ENCODE measurements at places on chromosomes 6 and 20.

DNA sequence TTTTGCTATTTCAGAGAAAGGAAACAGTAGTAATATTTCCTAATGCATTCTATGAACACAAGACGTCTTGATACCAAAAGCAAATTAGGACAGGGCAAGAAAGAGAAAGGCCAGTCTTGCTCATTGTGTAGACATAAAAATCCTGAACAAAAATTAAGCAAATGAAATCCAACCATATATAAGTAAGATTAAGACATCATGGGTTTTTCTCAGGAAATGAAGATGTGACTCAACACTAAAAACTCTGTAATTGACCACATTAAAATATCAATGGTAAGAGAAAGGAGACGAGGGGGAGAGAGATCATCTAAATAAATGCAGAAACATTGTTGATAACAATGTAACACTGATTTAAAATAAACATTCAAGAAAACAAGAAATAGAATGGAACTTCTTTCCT is 205.4 kb downstream of the SOD2 start:
- DNase-seq = no peak

DNA sequence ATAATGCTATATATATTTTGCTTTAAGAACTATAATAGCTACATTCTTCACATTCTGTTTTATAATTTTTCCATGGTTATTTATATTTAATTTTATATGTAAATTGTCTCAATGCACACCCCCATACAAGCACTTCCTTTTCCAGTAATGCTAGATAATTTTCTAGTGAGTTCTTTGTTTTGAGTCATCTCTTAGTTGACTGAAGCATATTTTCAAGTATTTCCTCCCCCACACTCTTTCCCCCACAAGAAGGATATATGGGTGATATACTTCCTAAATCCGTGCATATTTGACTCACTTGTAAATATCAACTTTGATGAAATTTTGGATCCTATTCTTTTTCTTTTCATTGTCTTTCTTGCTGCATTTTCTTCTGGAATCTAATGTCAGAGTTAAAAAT is 82.1 kb upstream of the SRSF6 start:
- no peak for DNase-seq

- no peak for DNase-seq
Measured at GRCh38 chr6:41215777-41216176, 12.4 kb upstream of the TREML4 start.

GRCh38 chr20:17953935-17954334 is 14.7 kb downstream of the SNX5 start:
- no peak for DNase-seq

DNA sequence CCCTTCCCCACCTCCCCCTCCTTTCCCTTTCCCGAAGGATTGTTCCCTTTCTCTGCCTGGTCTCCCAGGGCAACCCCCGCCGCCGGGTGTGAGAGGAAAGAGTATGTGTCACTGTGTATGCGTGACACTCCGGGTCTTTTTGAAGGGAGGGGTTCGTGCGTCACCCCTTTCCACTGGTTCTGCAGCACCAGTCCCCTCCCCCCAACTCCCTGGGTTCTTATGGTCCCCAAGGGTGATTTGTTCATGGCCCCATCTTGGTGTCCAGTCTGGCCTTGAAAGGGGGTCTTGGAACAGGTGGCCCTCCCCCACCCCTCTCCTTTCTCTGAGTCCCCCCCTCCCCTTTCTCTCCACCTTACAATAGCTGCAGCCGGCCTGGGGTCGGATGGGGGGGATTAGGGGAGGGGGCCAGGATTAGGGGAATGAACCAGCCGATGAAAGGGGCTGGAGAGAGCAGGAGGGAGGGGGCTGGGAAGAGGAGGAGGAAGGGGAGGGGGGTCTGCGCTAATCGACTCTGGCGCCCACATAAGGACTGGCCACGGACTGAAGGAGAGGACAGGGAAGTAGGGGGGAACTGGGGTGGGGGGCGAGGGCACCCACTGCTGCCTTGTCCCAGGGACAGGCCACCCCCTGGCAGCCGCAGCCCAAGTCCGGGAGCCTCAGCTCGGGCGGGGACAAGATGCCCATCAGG is 1.3 kb upstream of the RING1 start:
- DNase-seq = no peak

GRCh38 chr6:158954753-158955152 is 45.2 kb downstream of the RSPH3 start:
- no peak for DNase-seq

DNA sequence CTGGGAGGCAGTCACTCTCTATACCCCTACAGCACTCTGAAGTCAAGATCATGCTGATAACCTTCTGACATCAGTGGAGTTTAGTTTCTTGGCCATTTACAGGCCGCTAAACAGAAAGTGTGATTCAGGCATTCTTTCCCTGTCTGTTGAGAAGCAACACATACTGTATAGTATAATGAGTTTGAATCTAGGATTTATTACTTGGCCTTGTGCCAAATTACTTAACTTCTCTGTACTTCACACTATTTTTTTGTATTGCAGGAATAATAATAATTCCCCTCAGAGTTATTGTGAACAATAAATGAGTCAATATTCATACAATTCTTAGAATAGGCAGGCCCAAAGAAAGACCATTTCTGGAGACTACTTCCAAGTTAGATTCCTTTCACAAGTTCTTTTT is 4.1 kb downstream of the ZNF391 start:
- DNase-seq = no peak

All from pancreas (tissue), 10 donors.